ENCODE measurements at places on chromosomes 4 and X. TPM values are rescaled to one million over a fixed set of nuclear protein-coding genes. Genes with fewer than 3 reads are reported as not detected.

NSUN7 gene
- total RNA-seq: 37.4 TPM

DUSP21 gene
- total RNA-seq: not detected

DNA sequence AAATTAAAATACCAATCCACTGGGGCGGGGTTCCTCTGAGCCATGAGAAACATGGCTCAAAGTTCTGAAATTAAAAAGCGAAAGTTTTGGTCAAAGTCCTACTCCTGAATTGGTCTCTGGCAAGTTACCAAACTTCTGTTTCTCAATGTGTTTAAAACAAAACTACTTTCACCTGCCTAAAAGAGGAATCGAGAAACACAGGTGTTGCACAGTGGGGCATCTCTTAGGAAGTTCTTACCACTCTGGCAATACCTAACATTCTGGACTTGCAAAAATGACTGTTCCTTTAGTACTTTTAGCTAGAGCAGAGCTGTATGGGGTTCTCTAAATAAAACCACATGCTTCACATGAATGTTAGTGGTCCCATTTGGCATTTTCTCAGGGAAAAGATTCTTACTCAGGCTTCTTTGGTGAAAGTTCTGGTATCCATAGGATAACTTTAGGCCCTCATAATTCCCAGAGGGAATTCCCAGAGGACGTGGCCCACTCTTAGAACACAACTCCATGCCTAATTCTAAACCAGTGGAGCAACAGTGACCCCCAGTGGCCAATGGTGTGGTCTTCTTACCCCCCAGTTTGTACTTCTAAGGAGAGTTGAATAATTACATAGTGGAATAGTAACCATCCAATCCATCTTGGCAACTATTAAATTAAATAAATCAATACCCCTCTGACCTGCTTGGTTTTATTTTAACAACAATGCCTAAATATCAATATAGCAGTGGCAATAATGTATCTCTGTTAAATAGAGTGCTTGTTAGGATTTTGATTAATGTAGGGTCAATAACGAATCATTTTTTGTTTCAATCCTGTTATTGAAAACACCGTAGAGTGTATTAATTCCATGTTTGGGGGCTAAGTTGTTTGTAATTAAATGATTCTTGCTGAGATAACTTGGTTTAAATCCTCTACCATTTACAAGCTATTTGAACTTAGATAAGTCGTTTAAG lies 21.9 kb downstream of the BMP3 start:
- DNase-seq: peak; percentile 82

- DNase-seq: no peak
These were observed 26.6 kb upstream of the HTRA3 start for GRCh38 chr4:8242782-8243560.

DNA sequence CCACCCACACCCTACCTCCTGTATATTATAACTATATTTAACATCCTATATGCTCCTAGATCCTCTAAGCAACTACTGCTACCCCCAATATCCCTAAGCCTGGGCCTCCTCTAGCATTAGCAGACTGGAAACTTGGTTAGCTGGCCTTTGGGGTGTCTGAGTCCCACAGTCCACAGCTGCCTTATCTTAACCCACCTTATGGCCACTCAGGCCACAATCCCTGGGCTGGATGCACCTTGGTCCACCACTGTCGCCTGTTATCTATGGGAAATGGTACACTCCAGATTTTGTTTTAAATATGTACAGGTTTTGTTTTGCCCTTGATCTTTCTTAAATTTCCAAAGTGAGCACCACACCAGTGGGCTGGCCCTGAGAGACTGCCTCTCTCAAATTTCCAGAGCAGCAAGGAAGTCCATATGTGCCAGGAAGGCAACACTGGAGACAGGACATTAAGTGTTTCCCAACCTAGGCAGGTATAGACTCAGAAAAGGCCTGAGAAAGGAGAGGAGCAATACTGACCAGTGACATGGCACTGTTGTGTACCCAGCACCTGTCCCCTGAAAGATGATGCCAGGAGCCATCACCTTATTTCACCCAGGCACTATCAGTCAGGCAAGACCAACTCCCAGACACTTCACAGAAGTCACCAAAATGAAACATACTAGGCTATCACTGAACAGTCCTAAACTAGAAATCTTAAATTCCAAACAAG lies 921 bp downstream of the PFKFB1 start:
- no peak for DNase-seq
